ENCODE measurements at places on chromosomes 13 and 19.

DNA sequence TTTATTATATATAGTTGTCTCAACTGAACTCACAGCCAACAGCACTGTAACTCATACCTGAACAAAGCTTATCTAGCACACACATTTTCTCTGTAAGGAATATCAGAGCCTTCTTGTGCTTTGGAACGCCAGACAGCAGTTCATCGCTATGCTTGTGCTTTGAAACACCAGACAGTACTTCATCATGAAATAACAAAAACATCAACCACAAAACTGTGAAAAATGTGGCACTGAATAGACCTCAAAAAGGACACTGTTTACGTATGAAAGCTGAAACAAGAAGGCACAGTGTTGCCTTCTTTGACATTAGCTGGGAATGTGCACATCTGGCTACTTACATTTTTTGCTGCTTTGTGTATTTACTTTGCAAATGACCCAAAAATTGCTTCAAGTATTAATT is 160.2 kb downstream of the PDS5B start:
- DNase-seq = no peak

GRCh38 chr13:74288361-74288911 is 154.2 kb upstream of the KLF12 start:
- no peak for DNase-seq

GRCh38 chr19:40609561-40610395 is 8.6 kb downstream of the LTBP4 start:
- peak; percentile 73 for DNase-seq

DNA sequence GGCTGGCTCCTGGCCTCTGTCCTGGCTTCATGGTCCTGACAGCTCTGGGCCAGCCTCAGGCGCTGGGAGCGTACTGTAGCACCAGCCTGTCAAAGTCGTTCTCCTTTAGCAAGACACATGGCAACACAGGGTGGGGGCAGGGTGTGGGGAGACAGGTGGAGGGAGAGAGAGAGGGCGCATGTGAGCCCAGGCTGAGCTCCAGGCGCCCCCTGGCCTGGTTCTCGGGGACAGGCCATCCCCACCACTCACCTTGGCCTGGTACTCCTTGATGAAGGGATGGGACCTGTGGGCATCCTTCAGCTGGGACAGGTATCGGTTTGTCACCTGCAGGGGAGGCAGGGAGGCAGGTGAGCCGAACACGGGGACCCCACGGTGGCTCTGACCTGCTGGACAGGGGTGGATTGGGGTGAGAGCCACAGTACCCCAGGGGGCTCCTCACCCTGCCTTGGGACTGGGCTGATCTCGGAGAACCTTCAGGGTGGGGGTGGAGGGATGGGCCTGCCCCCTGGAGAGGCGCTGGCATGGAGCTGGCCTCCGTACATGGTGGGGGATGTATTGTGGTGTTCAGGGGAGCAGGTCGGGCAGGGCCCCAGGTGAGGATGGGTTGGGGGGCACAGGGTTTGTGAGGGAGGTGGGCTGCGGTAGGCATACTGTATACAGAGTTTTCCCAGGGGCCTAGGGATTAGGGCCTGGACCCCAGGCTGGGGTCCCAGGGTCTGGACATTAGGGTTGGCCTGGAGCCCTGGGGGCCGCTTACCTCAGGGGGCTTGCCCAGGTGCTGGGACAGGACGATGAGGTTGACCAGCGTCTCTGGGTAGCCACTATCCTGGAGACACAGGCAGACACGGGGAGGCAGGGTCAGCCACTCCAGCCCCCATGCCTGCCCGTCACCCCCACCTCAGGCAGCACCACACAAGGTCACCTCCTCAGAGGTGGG is 3.9 kb upstream of the CERS1 start:
- DNase-seq = no peak

- DNase-seq = no peak
These were observed 402.3 kb upstream of the SLITRK6 start for GRCh38 chr13:86201477-86201876.

DNA sequence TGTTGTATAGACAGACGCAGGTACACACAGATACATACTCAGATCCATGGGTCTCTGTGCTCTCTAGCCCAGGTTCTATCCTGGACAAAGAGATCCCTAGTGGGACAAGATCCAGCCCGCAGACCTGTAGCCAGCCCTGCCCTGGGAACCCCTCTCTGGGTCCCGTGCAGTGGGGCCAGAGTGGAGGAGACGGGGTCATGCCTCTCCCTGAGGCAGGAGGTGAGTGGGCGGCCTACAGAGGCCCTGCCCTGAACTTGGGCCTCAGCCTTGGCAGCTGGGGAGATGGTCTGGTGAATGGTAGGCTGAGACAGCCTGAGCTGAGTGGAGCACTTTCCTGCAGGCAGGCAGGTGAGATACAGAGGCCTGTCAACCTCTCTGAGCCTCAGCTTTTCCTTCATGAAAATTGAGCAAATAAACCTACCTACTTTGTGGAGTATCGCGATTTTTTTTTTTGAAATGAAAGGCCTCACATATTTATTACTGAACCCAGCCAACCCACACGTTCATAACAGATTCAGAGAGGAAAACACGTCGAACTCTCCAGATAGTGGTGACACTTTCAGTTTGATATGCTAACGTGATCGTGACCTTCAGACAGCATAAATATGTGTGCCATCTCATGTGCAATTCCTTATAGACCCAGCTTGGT is 3.4 kb upstream of the JUND start:
- no peak for DNase-seq

DNA sequence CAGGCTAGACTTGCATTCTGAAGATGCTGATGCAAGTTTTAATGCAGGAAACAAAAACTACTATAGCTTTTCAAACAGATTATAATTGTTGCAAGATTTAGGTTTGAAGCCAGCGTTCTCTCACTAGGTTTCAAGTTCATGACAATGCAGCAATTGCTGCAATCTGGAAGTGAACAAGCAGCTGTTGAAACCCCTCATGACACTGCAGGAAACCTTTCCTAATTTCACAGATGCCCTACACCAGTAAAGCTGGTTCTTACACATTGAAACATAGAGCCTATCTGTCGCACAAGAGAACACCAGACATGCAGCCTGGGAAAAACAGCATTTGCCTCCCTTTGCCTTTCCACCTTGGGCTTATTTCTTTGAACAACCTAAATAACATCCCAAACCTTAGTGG is 1737.2 kb upstream of the MIR17HG start:
- no peak for DNase-seq

DNA sequence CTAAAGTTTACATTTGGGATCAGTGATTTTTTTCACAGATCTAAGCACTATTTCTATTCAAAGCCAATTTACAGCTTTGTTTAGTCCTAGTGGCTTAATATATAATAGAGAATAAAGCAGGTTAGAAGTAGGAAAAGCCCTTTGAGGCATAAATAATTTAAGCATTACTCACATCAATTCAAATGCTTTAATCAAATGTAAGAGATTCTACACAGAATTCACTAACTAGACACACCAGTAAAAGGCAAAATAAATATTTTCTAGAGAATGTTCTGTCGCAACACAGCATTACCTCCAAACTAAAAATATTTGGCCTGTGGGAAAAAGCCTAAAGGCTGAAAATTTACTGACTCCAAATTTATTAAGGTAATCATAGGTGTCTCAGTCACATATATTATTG is 31.3 kb downstream of the KCTD12 start:
- DNase-seq = peak; percentile 46

GRCh38 chr13:50404769-50405168 is 389.5 kb downstream of the KCNRG start:
- DNase-seq = no peak

DNA sequence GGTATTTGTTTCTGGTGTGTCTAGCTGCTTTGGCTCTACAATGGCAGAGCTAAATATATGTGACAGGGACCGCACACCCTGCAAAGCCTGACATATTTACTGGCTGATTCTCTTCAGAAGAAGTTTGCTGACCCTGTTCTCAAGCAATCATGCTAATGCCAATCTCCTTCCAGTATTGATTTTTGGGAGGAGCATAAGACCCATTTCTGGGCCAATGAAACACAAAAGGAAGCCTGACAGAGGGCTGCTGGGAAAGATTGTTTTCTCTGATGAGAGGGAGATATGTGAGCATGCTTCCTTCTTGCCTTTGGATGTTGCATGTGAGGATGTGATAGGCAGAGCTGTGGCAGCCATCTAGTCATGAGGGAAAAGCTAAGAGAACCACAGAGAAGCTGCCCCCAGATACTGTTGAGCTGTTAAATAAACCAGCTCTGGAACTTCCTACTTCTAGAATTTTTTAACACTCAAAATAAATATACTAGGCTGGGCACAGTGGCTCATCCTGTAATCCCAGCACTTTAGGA is 31.4 kb upstream of the TPTE2 start:
- no peak for DNase-seq

- peak; percentile 6 for DNase-seq
These were observed 1.7 kb upstream of the SLITRK5 start for GRCh38 chr13:87669379-87669978.

GRCh38 chr19:46783670-46784069 is 4.7 kb downstream of the SLC1A5 start:
- no peak for DNase-seq

DNA sequence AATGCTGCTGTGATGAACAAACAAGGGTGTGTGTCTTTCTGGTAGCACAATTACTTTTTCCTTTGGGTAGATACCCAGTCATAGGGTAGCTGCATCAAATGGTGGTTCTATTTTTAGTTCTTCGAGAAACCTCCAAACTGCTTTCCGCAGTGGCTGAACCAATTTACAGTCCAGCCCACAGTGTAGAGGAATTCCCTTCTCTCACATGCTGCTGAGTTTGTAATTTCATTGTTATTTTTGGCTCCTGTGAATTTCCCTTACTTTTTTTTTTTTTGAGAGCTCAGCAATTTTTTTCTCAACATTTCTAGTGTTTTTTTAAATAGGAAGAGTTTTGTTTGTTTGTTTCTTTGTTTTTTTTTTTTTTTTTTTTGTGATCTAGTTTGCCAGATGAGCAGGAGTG is 37.5 kb upstream of the ADGRE1 start:
- DNase-seq = no peak

- peak; percentile 15 for DNase-seq
These were observed 1251.9 kb upstream of the SLC10A2 start for GRCh38 chr13:104318121-104318520.

- DNase-seq = no peak
These were observed 4.1 kb downstream of the TLE2 start for GRCh38 chr19:3024870-3025548.

- DNase-seq = peak; percentile 68
These were observed 420.5 kb downstream of the FGF9 start for GRCh38 chr13:22091222-22091970.

DNA sequence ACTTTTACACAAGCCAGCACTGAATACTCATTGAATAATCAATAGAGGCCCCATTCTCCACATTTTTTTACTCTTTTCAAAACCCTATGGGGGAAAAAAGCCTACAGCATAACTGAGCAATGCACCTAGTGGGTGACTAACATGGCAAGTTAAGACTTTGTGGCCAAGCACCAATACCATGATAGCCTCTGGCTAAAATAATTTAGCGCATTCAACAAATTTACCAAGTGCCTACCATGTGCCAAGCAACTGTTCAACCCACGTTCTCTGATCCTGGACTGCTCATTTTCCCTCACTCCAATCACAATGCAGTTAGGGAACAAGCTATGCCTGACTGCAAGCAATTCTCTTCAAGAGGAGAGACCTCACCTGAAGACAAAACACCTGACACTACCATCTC is 3.0 kb downstream of the ANKRD10 start:
- DNase-seq = no peak
